CD4-positive, alpha-beta T cell treated with Interleukin-2 at 100 ng/mL for 4 hours (primary cell): ENCODE measurements at places on chromosomes 1 and 21.

- no peak for DNase-seq
Measured at GRCh38 chr1:47241114-47242113, 9.4 kb upstream of the TAL1 start.

DNA sequence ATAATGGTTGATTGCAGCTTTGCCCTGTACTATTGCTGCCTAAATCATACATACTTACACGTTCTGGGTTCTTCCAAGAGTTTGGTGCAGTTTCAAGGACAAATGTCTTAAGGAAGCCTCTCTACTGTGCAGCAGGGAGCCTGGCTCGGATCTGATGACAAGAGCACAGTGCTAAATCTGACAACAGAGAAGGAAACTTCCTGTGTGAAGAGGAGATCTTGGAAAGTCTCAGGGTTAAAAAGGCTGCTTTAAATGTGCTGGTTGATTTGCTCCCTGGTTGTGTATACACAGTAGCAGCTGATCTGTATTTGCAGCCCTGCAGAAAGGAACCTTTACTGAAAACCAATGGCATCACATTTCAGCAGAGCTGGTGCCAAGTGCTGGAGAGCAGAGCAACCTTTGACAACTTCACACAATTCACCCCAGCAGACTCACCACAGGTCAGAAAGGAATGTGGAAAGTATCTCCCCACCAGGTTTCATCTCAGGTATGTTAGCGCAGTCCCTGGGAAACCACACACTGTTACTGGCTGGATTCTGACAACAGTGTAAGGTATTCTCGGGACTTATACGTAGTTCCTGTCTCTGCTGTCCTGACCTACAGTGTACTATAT, 355.0 kb upstream of the ESRRG start:
- no peak for DNase-seq

DNA sequence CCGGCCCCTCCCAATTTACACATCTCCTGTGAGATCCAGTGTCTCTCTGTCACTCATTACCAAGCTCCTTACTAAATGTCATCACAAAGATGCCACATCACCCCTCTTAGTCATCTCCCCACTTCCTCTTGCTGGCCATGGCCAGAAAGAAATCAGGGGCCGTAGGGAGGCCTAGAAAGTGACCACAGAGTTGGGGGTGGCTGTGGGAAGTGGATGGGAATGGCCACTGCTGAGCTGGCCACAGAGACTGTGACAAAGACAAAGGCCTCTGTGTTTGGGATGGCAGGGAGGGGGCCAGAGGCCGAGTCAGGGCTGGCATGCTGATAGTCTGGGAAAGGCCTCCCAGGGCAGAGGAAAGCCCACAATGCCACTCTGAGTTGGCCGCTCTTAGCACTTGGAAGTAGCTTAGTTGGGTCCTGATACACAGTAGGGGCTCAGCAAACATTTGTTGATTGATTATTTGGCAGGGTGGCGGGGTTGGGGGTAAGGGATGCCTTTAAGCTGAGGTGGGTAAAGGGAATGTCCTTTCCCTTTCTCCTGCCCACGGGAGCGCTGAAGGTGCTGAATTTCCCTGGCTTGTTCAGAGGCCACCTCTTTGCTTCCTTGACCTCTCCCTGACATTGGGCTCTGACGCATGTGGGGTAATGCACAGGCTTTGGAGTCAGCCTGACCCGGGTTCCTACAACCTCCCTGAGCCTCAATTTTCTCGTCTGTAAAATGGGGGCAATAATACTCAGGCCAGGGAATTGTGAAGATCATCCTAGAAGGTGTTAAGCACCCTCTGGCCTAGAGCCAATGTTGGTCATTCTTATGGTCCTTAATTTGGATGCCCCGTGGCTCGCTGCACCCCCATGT, 13.2 kb downstream of the NAV1 start:
- DNase-seq = no peak

DNA sequence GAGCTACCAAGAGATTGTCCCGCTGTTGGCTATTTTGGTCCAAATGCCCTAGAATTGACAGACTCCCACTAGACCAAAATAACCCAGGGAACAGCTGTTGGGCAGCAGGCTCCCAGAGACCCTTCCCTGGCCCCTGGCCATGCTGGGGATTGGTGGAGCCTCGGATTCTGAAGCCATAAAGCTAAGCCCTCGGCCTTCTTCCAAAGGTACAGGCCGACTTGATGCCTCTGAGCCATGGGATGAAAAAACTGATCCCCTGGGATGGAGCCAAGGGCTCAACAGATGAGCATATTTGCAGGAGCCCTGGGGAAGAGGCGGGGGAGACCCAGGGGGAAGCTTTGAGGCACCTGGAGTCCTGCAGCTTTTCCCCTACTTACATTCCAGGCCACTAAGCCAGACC, 1.0 kb upstream of the LRRC38 start:
- DNase-seq = no peak
